ENCODE measurements at places on chromosomes 11 and 22.

GRCh38 chr22:46862418-46863324 is 100.2 kb downstream of the TBC1D22A start:
- no peak for DNase-seq

DNA sequence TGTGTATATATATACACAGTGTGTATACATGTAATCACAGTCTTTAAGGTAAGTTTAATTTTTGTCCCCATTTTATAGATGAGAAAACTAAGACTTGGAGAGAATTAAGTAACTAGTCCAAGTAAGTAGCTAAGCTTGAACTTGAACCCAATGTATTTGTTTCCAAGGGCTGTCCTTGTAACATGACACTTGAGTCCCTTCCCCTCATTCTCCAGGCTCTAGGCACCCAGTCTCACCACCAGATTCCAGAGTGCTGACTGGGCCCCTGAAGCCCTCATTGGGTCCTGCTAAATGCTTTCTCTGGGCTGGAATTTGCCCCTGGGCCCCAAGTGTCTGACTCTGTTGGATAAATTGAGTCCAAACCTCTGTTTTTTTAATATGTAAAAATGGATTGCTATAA is 45.5 kb downstream of the ADM start:
- no peak for DNase-seq

DNA sequence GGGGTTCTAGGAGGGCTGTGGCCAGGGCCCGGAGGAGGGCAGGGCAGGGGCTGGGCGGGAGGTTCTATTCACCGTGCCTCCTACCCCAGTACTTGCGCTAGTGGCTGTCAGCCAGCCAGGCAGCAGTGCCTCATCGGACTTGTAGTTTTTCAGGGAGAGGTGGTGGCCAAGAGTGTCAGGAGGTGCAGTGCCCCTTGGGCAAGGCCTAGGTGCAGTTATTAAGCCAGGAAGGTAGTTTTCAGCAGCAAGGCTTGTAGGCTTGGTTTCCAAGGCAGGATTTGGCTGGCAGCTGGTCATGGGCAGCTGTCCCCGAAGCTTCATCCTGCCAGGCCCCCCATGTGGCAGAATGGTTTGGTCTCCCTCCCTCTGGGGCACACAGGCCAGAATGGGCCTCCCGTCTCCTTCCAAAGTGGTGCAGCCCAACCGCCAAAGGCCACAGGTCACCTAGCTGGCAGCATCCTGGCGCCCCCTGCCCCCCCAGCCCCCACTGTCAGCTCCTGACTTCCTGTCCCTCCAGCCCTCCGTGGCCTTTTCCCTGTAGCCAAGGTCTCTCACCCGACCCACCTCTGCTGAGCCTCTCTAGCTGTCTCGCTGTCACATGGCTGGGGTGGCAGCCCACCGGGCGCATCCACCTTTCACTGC is 8.5 kb downstream of the CCDC88B start:
- no peak for DNase-seq

GRCh38 chr11:43735115-43735514 is 54.6 kb downstream of the HSD17B12 start:
- DNase-seq, result no peak

GRCh38 chr22:41367039-41367679 is 14.6 kb upstream of the TEF start:
- peak; percentile 80 for DNase-seq

DNA sequence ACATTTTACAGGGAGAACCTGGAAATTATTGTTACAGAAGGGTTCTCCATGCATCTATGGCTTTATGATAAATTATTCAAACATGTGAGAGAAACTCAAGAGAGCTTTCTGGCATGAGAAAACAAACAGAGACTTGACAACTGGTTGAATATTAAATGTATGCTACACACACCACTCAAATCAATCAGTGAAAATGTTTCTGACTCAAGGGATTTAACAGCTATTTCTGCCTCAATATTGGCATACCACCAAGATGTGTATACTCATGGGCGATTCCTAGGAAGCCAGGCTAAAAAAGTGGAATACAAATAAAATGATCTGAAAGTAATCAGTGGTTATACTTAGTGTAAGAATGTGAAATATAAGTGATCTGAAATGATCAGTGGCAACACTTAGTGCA is 15.8 kb upstream of the OR51T1 start:
- no peak for DNase-seq

DNA sequence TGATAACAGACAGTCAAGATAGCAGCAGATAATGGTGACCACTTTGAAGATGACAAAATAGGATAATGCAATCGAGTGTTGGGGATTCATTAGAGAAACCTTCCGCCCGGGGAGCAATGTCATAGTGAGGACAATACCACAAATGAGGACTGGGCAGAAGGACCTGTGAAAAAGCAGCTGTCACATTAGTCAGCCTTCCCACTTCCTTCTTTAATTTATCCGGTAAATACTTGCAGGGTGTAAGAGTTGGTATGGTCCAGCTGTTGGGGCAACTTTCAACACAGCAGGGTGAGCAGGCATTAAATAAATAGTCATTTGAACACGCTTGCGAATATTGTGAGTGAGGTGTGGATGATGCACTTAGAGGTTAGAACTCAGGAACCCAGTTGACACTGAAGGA is 132.5 kb upstream of the KIRREL3 start:
- no peak for DNase-seq

GRCh38 chr11:79022265-79022664 is 418.6 kb downstream of the TENM4 start:
- DNase-seq, result no peak

- DNase-seq, result no peak
Measured at GRCh38 chr11:71914617-71915189, 13.7 kb downstream of the XNDC1N start.

- no peak for DNase-seq
Measured at GRCh38 chr22:49887702-49888101, 30.5 kb downstream of the ALG12 start.

- DNase-seq, result no peak
Measured at GRCh38 chr11:31943056-31943780, 132.1 kb upstream of the PAX6 start.

DNA sequence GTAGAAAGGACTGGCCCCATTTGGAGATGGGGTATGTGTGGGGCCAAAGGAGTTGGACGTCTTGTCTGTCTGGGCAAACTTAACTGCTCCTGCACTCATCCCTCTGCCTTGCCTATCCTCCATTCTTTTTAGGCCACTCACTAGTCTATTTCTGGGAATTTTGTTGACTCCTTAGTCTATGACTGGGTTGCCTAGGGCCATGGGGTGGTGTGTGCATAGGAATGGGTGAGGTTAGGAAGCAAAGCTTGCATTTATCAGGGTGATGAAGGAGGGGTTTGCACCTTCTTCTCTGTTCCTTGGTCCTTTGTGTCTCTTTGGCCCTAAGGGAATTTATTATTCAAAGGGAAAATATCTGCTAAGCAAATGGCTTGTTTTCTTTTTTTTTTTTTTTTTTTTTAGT is 80.9 kb upstream of the OR9Q1 start:
- DNase-seq, result no peak
